ENCODE measurements at places on chromosomes 1 and 21.

DNA sequence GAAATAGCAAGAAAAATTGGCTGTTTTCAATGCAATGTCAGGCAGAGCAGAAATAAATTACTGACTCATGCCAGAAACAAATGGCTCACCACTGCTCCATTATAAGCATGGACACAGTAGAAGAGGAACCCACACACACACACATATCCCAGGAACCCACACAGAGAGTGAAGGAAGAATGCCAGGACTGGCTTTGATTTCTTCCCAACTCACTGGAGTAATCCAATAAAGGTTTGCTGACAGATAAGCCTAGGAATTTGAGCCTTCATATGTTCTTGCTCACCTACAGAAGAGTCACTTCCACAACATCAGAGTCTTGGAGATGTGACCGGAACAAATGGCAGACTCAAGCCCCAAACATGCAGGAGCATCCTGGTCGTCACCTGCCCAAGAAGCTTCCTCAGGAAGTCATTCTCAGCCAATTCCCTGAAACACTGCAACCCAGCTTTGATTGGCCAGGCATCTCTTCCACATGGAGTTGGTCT lies 2.2 kb downstream of the SH3BP5L start:
- no peak for DNase-seq

GRCh38 chr1:238404481-238404880 lies 513.8 kb upstream of the ZP4 start:
- DNase-seq = no peak

DNA sequence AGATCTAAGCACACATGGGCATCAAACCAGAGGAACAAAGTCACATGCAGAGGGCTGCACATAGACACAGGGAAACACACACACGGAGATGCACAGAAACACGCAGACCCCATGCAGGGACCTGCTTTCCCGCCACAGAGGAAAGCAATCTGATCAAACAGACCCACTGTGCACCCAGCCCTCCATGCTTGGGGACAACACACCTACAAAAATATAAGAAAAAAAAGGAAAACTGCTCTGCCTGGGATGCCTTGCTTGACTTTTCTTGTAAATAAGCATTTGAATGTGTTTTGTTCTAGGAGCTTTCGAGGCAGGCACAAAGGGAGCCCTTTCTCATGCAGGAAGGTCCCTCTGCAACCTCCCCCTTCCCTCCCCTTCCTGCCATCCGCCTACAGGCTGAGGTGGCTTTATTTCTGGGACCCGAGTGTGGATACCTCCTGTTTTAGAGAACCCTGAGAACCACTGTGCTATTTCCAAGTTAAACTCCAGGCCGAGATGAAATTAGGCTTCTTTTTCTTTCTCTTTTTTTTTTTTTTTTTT lies 3.5 kb upstream of the ICMT start:
- DNase-seq = no peak

GRCh38 chr1:205637854-205638468 lies 6.2 kb upstream of the ELK4 start:
- no peak for DNase-seq

GRCh38 chr1:241229216-241229615 lies 127.8 kb downstream of the RGS7 start:
- DNase-seq = no peak

DNA sequence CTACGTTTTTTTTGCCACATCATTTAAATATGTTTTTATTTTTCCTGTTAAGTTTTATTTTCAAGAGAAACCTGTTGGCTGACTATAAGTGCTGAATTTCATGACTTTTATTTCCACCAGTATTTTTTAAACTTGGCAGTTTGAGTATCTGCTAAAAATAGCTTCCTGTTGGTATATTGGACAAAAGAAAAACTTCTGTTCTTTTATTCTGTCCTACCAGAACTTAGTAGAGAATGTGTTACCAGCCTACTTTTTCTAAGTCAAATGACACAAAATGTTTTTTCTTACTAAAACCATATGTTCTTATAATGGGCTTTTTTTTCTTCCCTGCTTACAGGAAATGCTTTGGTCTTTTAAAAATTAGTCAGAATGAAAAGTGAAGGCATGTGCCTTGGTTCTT lies 7.6 kb downstream of the DR1 start:
- DNase-seq = no peak

- no peak for DNase-seq
These were observed 72.1 kb downstream of the UCK2 start for GRCh38 chr1:165899461-165899941.

- DNase-seq = no peak
These were observed 29.3 kb upstream of the NFASC start for GRCh38 chr1:204841316-204841715.

Measured in activated CD8-positive, alpha-beta T cell treated with anti-CD3 and anti-CD28 coated beads for 36 hours (primary cell).